CD4-positive, alpha-beta T cell treated with Interleukin-1 beta for 1 hour (primary cell): ENCODE measurements at places on chromosomes 1 and 21.

GRCh38 chr21:36450511-36450910, 29.4 kb downstream of the CLDN14 start:
- no peak for DNase-seq

DNA sequence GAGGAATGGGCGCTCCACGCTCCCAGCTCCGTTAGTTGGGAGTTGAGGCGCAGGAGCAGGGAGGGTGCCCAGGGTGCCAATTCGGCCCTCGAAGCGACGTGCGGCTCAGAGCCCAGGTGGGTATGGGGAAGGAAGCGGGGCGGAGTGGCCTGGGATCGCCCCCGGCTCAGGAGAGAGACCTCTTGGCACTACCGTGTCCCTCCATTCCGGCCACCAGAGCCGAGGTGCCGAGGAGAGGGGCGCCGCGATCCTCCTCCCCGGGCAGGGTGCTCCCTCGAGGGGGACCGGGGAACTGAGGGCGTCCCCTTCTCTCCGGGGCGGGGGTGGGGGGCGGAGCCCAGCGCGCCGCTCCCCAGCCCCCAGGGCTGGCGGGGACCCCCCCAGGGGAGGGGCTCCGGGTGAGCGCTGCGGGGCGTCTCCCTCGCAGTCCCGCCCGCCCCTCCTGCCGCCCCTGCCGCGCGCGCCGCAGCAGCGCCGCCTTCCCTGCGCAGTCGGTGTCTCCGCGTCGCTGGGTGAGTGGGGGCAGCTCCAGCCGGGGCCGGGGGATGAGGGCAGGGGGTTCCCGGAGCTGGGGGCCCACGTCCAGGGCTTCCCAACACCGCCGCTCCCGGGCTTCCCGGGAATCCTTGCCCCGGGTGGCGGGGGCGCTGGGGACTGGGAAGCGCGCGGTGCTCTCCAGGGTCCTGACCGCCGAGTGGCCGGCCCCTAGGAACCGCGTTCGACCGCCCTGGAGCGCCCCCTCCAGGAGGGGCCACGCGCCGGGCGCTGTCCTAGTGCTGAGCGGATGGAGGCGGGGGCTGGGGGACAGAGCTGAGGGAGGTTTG, at the start of gene HPCA:
Gene HPCA (plus strand): TSS at position 488 of the 824 bp plus-strand sequence. CDS start 2,408 bp downstream, outside the sequence.
- DNase-seq = peak; percentile 4

DNA sequence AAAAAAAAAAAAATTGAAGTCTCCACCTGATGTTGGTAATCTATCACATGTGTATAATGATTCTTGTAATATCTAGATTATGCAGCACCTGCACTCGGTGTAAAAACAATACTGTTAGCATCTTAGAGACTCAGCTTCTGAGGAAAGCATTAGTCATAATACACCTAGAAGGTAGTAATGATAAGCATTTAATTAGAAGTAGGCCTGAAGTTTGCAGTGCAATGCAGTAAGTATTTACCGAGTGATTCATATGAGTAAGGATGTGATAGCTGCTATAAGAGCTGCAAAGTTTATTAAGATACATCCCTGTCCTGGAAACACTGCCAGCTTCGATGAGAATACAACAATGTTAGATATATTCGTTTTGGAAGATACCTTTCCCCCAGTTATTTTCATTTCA, 196.4 kb downstream of the GREM2 start:
- no peak for DNase-seq

DNA sequence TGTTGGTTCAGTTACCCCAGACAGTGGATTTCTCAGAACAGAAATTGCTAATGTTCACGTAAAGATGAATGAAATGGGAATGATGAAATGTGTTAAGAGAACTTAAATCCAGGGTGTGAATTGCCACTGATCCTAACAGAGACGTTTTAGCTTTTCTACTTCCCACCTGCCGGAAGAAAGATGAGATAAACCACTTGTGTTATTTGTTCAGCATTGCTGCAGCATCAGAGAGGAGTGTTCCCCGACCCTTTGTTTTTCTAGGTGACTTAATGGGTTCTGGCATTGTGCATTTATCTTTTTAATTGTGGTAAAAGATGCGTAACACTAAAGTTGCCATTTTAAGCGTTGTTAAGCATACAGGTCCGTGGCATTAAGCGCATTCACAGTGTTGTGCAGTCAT, 122.3 kb downstream of the GALNT2 start:
- no peak for DNase-seq

GRCh38 chr1:8216005-8216404, 101.9 kb upstream of the SLC45A1 start:
- DNase-seq = no peak

DNA sequence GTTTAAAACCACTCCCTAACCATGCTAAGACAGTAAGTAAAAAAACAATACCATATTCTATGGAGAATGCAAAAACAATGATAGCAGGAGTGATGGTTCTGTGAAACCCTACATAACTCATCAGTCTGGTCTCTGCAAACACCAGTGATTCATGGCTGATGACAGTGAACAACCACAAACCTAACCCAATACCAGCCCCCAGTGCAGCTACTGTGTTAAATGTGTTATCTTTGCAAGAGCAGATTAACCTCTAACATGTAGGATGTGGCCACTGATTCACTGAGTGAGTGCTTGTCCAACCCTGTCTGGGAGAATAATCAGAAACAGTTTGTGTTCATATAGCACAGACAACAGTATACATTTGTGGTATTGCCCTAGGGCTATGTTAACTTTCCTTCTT, 100.2 kb upstream of the COG2 start:
- DNase-seq = no peak

DNA sequence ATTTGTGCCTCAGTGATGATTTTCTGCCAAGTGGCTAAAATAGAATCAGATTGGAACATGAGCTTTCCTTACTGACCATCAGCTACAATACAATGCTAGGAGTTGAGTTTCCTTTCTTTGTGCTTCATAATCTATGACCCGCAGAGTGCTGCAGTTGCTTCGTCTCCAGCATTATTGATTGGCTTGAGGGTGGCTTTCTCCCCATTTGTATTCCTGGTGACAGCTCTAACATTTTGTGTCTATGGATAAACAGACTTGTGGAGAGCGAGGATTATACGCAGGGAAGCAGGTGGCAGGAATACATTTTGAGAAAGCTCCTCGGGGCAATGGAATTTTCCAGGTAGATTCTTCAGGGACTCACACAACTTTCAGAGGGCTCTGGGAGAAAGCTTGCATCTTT, 223.2 kb downstream of the HHAT start:
- no peak for DNase-seq

GRCh38 chr1:96144636-96145035, 576.9 kb upstream of the PTBP2 start:
- no peak for DNase-seq

DNA sequence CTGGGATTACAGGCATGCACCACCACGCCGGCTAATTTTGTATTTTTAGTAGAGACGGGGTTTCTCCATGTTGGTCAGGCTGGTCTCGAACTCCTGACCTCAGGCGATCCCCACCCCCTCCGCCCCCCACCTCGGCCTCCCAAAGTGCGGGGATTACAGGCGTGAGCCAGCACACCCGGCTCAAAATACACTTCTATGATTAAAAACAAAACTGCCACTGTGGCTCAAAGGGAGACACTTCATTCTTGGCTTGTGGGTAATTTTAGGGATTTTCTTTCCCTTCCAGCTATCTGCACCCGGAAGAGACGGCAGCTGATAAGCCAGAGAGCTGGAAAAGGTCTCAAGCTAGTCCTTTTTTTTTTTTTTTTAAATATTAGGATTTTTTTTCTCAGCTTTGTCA, 24.5 kb downstream of the TMPRSS2 start:
- DNase-seq = no peak

- no peak for DNase-seq
Observed at GRCh38 chr1:186775881-186776560, 52.7 kb upstream of the PLA2G4A start.

GRCh38 chr1:2378441-2378851, 12.9 kb downstream of the MORN1 start:
- DNase-seq = no peak

GRCh38 chr1:89975540-89976125, 19.3 kb upstream of the ZNF326 start:
- DNase-seq = no peak

DNA sequence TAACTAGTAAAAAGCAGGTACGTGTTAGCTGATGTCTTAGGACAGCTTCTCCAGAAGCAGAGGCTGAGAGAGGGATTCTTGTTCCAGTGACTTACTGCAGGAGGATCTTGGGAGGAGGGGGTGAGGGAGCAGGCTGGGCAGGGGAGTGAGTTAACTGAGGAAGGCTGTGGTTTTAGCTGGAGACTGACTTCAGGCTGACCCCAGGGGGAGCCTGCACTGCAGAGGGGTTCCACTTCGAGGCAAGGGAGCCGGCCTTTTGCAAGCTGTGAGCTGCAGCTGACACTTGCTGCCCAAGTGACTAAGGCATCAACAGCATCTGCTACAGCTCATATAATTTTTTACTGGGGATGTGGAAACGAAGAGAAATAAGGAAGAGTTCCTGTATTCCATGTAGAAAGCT, 50.4 kb upstream of the SOD1 start:
- no peak for DNase-seq

GRCh38 chr1:40951943-40952743, 27.4 kb upstream of the CTPS1 start:
- peak; percentile 57 for DNase-seq

DNA sequence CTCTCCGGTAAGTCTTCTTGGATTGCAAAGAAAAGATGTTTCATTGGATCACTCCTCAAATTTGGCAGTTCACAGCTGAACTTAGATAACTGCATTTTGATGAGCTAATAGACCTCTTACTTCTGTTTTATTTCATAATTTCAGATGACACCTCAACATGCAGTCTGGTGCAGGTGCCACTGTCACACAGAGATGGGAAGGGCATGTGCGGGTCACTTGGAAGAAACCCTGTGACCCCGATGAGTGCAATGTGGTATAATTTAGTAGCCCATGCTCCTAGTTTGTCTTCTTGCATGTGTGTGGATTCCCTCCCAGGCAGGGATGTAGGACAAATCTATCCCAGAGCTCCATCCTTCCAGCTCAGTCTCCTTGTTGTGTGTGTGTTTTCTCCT, 481 bp upstream of the SLAMF1 start:
- DNase-seq = no peak

DNA sequence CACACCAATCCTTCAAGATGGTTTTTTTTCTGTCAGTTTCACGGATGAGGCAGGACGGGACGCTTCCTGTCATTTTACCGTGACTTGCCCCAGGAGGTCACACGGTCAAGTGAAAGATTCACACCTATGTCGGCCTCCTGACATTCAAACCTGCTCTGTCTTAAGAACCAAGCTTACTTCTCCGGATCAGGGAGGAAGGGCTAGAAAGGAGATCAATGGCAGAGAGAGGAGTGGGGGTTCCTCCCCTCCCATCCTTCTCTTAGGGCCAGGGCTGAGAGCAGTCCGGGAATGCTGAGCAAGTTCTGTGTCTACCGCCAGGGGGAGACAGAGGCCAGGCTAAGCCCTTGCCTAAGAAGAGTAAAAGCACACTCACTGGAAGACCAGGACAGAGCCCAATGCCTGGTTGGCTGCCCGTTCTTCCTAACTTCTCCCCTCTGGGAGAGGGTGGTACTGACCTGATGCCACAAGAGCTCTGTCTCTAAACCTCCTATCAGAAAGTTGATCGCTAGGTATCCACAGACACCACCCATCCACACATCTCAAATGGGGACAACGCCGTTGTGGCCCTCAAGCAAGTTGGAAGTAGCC, 1.1 kb upstream of the PPM1J start:
- peak; percentile 80 for DNase-seq

DNA sequence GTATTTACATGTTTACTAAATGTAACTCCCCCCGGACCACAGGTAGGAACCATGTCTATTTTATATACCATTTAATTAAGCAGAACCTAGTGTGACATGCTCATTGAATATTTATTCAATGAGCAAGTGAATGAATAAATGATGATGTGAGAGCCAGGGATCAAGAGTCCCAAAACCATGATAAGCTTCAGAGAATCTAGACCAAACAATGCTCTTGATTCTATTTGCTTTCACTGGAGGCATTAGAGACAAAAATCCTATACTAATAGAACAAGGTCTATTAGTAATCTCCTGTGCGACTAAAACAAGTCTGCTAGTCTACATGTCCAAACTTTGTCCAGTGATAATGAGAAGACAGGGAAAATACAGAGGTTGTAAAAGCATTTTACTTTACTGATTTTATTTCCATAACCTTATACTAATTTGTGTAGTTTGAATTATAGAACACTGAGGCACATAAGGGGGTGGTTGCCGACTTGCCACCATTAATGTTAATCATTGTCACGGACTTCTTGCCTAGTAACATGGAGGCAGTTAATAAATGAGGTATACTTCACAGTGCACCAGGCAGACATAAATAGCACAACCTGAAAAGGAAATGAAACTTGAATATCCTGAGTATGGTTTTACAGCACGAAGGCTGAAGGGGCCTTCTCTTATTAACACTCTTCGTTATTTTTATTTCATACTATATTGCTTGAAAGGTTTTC, 69.8 kb downstream of the TBX15 start:
- no peak for DNase-seq

DNA sequence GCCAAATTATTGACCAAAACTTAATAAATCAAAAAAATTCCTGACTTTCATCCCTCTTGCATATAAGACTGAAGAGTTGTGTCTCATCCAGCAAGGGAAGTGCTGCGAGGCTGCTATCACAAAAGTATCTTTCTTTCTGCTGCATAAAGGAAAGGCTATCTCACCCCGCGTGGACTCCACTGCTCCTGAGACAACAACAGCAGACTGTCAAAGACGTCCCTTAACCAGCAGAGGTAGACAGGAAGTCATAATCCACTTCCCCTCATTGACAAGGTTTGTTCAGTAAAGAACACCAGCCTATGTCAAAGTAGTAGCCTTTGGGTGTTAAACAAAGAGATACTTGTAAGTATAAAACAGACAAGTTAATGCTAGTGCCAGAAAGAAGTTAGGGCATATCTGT, 29.4 kb downstream of the VPS26C start:
- no peak for DNase-seq

- no peak for DNase-seq
Observed at GRCh38 chr1:211613951-211614350, 35.0 kb upstream of the SLC30A1 start.

DNA sequence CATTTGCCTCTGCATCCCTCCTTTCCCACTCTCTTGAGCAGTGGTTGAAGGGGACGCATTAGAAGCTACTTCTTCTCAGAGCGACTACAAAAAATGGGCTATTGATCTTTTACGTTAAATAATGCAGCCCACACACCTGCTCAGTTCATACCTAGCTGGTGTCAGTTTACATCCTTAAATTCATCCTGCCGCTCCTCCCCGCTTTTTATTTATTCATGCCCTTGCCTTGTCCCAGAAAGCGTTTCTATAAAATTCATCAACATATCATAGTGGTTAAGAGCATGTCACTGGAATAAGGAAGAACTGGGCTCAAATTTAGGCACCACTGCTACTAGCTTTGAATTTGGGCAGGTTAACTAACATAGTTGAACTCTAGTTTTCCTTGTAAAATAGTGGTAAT, 66.0 kb upstream of the TINAGL1 start:
- DNase-seq = no peak
